ENCODE measurements at places on chromosomes 6 and 20.

GRCh38 chr20:16606468-16607070, 33.3 kb upstream of the KIF16B start:
- DNase-seq = no peak

GRCh38 chr6:111761212-111761611, 112.0 kb downstream of the FYN start:
- DNase-seq = no peak

DNA sequence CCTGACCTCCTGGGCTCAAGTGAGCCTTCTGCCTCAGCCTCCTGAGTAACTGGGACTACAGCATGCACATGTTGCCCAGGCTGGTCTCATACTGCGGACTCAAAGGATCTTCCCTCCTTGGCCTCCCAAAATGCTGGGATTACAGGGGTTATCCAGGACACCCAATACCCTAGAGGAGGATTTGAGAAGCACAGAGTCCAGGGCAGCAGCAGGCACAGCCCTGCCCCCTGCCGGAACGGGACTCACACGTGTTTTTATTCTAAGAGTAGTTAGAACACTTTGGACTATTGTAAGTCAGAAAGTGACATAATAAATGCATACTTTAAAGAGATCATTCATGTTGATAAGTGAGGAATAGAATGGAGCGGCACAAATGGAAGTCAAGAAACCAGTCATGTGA, 80.2 kb downstream of the C6orf118 start:
- DNase-seq = no peak

DNA sequence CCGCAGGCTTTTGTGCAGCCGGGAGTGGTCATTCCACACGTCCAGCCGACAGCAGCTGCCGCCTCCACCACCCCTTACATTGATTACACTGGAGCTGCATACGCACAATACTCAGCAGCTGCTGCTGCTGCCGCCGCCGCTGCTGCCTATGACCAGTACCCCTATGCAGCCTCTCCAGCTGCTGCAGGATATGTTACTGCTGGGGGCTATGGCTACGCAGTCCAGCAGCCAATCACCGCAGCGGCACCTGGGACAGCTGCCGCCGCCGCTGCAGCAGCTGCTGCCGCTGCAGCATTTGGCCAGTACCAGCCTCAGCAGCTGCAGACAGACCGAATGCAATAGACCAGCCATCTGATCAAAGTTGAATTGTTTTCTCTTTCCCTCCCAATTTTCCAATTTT, 10.6 kb downstream of the RBM24 start:
- DNase-seq = no peak

DNA sequence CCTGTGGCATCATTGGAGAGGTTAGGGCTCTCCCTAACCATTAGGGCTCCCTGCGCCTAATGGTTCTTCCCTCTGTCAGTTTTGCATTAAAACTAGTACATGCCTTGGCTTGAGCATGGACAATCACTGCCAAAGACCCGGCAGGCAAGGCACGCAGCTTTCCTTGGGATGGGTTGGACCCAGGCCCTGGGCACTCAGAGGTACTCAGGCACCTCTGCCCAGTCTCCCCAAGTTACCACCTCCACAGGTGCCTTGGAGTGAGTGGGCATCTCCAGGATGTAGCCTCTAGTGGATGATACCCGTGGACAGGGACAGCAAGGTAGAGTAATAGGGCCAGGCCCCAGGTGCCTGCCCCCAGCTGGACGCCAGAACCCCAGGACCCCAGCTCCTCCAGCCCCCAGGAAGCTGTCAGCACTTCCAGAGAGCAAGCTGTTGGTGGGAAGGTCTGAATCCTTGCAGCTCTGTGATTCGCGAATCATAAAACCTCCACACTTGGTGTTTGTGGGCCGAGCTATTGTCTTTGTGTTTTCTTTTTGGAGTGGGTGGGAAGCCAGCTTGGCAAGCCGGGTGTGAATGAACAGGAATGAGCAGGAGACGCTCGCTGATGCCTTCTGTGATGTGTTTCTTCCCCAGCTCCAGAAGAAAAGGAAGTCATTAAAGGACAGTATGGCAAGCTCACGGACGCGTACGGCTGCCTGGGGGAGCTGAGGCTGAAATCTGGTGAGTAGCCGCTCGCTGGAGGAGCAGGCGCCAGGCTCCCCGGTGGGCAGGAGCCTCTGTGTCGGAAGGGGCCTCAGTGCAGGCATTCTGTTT, 35.1 kb downstream of the SYNJ2 start:
- DNase-seq = no peak

- DNase-seq = no peak
These were observed 437.3 kb downstream of the HDGFL1 start for GRCh38 chr6:23006656-23007055.

- DNase-seq = no peak
These were observed 11.8 kb downstream of the ADTRP start for GRCh38 chr6:11766589-11767450.

DNA sequence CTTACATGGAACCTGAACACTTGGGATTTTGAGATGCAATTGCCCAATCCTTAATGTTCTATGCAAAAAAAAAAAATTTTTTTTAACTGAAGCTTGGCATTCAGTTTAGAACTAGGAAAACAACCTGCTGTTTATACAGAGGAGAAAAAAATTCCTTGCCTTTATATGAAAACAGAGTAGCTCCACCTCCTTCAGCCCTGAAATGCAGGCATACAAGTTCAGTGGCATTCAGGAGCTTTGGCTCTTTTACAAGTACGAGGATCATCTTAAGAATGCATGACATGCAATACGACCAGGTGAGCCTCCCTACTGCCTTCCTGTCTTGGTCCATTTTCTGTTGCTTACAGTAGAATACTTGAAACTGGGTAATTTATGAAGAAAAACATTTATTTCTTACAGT, 20.4 kb downstream of the PAX1 start:
- no peak for DNase-seq

GRCh38 chr6:124148236-124148957, 344.7 kb downstream of the NKAIN2 start:
- DNase-seq = no peak

DNA sequence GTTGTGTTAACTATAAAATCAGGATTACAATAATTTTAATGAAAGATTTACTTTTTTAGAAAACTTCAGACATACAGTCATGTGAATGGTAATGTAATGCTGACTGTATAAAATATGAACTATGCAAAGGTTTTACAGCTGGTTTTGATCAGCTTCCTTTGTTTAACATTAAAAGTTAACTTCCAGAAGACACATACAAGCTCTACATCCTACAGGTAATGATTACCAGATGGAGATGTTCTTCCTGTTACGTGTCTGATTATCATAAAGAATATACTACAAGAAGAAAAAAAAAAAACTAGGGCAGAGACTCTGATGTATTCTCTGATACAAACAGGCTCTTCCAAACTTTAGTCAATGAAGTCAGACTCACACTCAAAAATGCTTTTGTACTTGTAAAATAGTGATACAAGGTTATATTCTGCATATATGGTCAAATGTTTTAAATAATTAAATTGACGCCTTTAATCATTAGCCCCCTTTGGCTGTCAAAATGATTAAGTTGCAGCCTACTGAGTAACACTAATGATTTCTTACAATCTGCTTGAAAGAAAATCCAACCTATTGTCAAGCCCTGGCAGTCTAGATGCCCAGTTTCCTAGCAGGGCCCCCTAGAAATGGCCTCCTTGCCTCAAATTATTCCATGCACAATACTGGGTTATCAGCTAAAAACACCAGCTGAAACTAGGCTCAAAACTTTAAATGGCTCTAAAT, 251.8 kb upstream of the RUNX2 start:
- no peak for DNase-seq

- DNase-seq = no peak
These were observed 91.7 kb downstream of the RNF182 start for GRCh38 chr6:14016432-14016831.

DNA sequence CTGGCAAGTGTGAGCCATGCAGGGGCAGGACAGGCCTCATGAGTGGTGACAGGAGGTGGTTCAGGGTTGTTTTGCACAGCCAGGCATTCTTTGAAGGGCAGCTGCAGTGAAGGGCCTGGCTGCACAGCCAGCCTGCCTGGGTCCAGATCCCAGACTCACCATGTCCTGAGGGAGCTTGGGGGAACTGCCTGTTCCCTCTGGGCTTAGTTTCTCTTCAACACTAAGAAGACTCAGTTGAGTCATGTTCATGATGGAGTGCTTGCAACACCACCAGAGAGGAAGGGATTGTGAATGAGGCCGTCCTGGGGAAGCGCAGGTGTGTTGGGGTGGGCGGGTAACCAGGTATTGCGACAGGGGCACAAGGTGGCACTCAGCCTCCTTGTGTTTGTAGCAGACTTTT, 102.4 kb downstream of the CDH26 start:
- DNase-seq = no peak

DNA sequence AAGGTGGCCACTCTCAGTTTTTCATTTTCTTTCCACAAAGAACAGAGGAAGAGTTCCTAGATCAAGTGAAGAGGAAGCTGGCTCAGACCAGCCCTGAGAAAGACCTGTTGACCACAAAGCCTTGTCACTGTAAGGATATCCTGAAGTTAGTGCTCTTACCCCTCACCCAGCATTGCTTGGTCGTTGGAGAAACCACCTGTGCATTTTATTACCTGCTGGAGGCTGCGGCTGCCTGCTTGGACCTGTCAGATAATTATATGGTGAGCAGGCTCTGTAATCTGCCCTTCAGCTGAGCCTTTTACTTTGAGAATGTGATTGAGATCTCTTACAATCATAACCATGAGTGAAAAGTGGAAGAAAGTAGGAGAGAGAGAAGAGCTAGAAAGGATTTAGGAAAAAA, 21.9 kb downstream of the TREML1 start:
- DNase-seq = no peak

DNA sequence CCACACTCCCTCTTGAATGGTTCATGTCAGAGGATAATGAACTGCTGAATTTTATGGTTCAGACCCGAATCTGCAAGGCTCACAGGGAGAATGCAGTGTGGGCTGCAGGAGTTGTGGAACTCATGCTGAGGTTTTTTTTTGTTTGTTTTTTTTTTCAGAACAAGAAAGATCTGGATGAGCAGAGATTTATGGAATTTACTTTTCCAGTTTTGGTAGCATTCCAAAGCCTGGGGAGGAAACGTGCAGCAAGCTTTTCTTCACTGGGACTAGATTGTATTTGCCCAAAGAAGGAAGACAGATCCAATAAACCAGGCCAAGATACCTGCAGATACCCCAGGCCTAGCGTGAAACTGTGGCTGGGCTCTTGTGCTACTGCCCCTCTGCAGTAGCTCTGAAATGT, 223.9 kb upstream of the TAB2 start:
- DNase-seq = no peak

- DNase-seq = no peak
These were observed 269.9 kb upstream of the SUPT3H start for GRCh38 chr6:45647341-45648261.

GRCh38 chr20:59680148-59680650, 75.9 kb downstream of the PHACTR3 start:
- DNase-seq = no peak

DNA sequence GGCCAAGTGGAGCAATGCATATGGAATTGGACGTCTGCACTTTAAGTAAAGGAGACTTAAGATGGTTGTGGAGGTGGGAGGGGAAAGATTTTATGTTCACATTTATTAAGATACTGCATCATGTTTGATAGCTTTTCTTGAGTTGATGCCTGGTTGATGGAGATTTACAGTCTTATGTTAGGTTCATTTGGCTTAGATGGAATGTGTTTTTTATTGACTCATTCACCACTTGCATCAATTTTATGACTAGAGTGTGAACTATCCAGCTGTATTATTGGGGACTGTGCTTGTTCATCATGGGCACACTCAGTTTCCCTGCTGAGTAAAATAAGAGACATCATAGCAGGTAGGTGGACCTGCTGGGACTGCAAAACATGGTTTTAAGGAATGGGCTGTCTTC, 91.2 kb upstream of the SCP2D1 start:
- DNase-seq = no peak

DNA sequence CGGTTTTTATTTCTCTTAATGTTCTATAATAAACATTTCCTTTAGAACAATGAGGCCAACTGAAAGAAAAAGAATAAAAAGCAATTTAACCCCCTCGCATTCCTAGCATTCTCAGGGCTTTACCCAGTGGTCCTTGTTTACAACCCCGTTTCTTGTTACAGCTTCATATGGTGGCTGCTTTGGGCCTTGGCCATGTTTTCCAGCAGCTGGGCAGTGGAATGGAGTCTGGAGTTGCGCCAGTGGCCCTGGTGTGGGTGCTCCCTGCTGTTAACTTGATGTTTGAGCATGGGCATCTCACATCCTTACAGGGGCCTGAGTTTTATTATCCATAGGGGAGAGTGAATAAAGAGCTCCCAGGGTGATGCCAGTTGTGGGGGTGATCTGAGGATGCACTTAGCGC, 18.8 kb downstream of the EFCAB8 start:
- no peak for DNase-seq

- DNase-seq = no peak
These were observed 17.4 kb downstream of the CNBD2 start for GRCh38 chr20:35985806-35986205.

DNA sequence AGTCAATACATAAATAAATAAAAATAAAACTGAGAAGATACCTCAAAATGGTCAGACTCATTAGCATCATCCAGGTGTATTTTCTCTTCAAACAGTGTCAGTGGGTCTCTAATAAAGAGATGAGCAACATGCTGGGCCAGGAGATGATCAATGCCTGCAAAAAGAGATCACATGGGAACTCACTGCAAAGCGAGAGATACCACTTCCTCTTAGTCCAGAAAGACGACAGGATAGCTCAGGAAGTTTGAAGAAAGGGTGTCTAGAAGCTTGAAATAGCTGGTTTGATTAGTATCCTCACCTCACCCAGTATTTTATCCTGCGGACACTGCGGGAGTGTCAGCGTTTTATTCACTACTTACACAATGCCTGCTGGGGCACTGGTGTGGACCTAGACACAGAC, 38.0 kb downstream of the GCLC start:
- DNase-seq = no peak

- DNase-seq = no peak
These were observed 13.2 kb downstream of the CPNE5 start for GRCh38 chr6:36825994-36826393.

DNA sequence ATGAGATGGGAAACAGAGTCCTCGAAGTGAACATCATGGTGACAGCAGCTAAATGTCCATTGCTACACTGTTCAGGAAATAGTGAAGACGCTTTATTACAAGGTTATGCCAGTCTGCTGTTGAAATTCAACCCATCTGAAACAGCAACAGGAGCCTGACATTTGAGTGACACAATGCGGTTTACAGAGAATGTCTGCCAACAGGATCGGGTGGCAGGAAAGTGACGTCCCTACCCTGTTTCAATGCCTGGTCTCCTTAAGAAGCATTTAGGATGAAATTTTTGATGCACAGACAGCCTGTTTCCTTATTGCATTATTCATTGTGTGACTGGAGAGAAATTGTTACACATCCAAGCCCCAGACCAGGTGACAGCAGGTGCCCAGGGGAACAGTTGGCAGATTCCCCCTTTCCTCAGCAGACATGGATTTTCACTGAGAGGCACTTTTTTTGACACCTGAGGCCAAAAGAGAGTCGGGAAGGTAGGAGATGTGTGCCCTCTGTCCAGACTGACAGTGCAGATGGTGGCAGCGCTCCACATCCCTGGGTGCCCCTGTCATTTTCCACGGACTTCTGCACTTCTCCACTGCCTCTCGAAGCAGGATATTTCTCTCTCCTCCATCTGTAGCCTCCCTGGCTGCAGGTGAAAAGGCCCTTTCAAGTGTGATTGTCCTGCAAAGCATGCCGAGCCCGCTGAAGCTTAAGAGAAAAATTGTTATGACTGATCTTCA, 87.9 kb downstream of the BFSP1 start:
- DNase-seq = no peak

GRCh38 chr20:1427457-1428054, 34.7 kb upstream of the FKBP1A start:
- no peak for DNase-seq

- no peak for DNase-seq
These were observed 12.6 kb upstream of the FAM50B start for GRCh38 chr6:3836566-3836965.

GRCh38 chr6:108651340-108652227, 90.9 kb downstream of the FOXO3 start:
- DNase-seq = no peak

Measured in stimulated activated CD4-positive, alpha-beta T cell treated with anti-CD3 and anti-CD28 coated beads, Interleukin-15, amount 100 ng/mL, for 48 hours (primary cell).